ENCODE measurements at places on chromosomes 16 and 17.

DNA sequence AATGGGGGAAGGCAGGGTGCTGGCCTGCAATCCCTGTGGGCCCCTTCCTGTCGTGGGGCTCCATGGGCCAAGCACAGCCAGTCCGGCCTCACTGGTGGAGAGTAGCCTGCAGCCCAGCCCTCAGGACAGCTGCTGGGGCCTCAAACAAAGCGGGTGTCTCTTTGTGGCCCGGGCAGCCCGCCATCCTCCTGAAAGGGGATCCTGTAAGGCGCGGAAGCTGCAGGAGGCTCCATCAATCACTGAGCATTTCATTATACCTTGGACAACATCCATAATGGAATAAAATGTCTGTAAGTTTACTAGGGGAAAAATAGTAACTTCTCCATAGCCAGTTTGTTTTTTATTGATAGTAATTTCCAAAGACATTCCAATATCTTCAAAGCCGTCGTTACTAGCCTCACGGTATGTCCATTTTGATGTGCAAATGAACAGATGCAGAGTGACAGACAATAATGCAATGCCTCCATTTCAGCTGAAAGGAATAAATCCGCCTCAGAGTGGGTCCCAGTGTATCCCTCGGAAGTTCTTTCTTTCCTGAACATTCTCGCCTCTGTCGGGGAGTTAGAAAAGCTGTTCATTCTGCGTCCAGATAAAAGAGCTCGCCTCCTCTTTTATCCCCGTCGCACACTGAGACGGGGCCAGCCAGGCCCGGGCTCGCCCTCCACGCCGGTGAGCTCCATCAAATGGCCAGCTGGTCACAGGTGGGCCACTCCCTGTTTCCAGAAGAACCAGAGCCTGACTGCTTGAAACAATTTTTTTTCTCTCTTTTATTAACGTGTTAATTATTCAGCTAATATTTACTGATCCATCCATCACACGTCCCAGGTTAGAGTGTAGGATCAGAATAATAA lies 14.4 kb downstream of the WSCD1 start:
- DNase-seq, result no peak

GRCh38 chr16:83532634-83533033 lies 275.1 kb upstream of the HSBP1 start:
- no peak for DNase-seq

DNA sequence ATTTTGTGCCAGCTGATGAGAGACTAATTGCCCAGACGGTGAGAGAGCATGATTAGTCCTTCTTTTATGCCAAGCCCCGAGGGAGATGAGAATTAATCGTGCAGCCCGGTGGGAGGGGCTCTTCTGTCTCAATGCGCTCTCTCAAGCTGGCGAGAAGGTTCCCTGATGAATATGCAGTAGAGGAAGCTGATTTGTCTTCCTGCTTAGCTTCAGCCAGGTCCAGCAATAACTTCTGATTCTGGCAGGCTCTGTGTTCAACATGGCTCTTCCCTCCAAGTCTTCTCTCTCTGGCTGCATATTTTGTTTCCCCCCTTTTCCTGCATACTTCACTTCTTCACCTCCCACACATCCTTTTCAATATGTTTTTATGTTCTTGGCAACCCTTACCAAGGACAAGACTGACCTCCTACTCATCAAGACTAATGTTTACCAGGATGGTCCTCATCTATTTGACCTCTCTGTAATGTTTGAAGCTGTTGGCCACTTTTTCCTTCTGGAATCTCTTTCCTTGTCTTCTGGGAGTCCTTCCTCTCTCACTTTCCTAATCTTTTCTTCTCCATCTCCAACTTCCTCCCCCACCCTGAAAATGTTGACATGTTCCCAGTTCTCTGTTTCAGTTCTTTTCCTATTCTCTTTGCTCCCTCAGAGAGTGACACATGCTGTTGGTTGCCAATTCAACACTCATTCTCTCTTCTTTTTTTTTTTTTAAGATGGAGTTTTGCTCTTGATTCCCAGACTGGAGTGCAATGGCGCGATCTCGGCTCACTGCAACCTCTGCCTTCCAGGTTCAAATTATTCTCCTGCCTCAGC lies 33.1 kb downstream of the ARL4D start:
- no peak for DNase-seq

DNA sequence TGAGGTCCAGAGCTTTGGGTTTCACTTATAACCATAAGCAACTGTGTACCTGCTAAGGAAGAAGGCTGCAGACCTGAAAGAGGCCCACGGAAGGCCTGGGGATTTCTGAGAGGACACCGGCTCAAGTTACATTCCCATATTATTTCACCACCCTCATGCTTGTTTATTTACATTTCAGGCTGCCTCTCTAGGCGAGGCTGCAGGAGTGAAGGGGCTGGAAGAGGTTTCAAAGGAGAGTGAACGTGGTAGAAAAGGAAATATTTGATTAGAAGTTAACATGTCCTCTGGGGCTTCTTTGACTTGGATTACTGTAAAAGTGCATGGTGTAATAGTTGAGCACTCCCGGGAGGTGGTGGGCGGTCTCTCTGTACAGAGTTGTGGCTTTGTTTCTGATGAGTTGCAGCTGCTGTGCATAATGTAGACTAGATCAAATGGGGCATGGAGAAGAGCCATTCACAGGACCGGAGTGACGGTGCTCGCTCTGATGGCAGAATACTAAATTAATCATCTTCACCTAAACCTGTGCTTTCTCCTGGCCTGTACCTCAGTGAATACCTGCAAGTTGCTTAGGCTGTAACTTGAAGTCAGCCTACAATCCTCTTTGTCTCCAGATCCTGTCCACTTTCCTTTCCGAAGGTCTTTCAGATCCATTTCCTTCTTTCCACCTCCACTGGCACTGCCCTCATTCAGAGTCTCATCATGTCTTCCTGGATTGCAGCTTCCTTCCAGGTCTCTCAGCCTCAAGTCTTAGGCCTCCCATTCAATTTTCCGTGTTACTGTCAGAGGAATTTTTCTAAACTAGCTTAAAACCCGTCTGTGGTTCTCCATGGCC lies 1.9 kb upstream of the CPD start:
- DNase-seq, result peak; percentile 79

- no peak for DNase-seq
These were observed 24.0 kb downstream of the IL21R start for GRCh38 chr16:27425961-27426360.

DNA sequence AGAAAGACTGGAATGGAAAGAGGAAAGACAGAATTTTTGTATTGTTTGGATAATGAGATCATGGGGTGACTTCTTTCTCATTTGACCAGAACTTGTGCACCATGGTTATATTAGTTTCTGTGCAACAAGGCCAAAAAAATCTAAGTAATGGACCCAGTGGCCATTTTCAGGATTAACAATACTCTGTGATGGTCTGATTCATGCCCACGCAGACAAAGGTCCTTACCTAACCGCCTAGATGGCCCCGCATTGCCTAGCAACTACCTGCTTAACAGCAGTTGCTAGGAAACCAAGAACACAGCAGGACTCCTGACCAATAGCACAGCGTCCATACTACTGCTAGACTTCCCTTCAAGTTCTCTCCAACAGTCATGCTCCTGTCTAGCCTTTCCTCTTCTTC lies 22.4 kb downstream of the MIS12 start:
- no peak for DNase-seq

GRCh38 chr17:4576729-4577322 lies 7.5 kb upstream of the SMTNL2 start:
- DNase-seq, result no peak

- no peak for DNase-seq
These were observed 246.5 kb downstream of the GSG1L start for GRCh38 chr16:27817038-27817437.

- no peak for DNase-seq
These were observed 12.4 kb downstream of the ODAD4 start for GRCh38 chr17:41942626-41943373.

- DNase-seq, result no peak
These were observed 30.0 kb upstream of the USP22 start for GRCh38 chr17:21072745-21073197.

DNA sequence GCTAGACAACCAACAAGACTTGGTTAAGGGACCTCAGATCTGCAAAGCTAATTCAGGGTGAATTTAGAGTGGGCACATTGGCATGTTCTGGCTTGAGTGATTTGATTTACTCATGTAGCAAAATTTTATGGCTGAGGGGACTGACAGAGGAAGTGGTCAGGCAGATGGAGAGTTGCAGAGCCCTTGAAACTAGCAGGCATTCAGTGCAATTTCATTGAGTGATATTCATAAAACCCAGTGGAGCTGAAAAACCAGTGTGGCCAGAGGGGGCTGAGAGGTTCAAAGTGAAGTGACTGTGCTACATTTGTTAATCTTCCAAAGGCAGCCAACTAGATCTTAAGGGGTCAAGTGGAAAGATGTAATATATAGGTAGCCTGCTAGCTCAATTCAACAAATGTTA lies 2.2 kb upstream of the TMEM94 start:
- DNase-seq, result no peak

DNA sequence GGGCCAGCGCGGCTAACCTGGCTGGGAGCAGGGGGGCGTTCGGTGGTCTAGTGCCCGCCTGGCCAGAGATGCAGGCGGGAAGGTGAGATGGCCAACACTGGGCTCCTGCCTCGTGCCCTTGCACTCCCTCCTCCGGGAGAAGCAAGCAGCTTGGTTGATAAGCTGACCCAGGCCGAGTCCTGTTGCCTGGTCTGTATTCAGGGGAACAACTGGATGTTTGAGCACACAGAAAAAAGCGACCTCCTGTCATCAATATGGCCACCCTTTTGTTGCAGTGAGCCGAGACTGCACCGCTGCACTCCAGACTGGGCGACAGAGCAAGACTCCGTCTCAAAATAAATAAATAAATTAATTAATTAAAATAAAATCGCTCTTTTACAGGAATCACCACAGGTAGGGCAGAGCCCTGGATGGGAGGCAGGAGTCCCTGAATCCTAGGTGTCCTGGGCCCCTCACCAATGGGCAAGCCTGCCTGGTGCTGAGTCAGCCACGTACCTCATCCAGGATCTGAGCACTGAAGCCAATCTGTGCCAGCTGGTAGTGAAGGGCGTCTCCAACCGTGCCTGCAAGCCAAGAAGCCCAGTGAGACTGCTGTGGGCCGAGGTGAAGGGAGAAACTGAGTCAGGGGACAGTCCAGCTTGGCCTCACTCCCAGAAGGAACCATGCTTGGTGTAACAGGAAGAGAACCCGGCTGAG lies 31.8 kb downstream of the HASPIN start:
- no peak for DNase-seq

DNA sequence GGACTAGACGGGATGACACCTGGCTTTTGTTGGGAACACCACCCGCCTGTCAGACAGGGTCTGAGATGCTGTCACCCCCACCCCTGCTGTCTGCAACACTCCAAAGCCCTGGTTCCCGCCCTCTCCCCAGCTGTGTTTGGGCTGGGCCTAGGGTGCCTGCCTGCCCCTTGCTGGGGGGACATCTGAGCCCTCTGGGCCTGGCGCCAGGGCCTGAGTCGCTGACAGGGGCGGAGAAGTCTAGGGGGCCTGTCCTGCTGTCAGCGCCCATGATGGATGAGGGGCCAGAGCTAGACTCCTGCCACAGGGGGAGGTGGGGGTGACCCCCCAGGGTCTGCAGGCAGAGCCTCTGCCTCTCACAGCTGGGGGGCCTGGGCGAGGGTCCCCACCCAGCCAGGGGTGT lies 7.6 kb upstream of the PKMYT1 start:
- no peak for DNase-seq

DNA sequence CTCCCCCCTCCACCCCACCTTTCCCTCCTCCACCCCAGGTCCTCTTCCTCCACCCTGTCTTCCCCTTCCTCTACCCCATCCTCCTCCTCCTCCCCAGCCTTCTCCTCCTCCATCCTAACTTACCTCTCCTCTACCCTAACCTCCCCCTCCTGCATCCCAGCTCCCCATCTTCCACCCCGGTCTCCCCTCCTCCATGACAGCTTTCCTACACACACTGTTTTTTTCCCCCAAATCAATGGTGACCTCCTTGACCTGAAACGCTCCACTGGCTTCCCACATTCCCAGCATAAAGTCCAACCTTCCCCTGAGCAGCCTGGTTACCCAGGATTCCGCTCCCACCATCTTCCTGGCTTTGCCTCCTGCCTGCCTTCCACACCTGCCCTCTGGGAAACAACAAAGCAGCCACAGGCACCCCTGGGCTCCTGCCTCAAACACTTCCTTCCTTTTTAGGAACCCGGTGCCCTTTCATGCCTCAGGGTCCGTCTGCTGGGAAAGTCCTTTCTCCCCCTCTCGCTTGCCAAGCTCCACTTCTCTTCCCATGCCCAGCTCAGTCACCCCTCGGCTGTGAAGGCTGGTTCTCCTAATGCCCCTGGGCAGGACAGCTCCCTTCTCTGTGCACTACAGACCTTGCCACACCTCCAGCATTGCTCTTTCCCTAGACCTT lies 2.1 kb downstream of the RGS9 start:
- no peak for DNase-seq

DNA sequence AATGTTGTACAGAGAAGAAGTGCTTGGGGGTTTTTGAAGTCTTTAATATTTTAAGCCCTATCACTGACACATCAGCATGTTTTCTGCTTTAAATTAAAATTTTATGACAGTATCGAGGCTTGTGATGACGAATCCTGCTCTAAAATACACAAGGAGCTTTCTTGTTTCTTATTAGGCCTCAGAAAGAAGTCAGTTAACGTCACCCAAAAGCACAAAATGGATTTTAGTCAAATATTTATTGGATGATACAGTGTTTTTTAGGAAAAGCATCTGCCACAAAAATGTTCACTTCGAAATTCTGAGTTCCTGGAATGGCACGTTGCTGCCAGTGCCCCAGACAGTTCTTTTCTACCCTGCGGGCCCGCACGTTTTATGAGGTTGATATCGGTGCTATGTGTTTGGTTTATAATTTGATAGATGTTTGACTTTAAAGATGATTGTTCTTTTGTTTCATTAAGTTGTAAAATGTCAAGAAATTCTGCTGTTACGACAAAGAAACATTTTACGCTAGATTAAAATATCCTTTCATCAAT lies 57.8 kb downstream of the HLF start:
- no peak for DNase-seq

GRCh38 chr17:44928950-44929720 lies 13.8 kb upstream of the GFAP start:
- no peak for DNase-seq

DNA sequence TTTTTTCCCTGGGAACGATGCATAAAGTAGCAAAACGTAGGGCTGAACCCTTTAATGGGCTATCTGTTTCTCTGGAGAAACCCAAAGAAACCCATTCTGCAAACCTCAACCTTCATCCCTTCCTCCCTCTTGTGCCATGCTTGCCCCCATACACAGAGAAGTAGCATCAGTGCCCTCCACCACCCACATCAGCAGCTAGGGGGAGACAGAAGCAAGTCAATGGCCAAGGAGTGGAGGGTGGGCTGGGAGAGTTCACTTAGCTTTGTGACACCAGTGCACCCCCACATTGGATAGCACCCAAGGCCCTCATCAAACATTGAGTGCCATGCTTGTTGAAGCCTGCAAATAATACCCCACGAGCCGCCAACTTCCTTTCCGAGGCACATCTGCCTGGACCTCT lies 282.4 kb downstream of the ABCC12 start:
- DNase-seq, result no peak

- DNase-seq, result no peak
These were observed 5.5 kb upstream of the ZG16B start for GRCh38 chr16:2824626-2825025.

Measured in activated T-cell treated with anti-CD3 and anti-CD28 coated beads, Interleukin-2, amount 50 U/mL, for 48 hours (primary cell).